ENCODE measurements at places on chromosomes 13 and 19.
A peak's percentile ranks its signal among the peaks of the same experiment; 100 is the strongest.

DNA sequence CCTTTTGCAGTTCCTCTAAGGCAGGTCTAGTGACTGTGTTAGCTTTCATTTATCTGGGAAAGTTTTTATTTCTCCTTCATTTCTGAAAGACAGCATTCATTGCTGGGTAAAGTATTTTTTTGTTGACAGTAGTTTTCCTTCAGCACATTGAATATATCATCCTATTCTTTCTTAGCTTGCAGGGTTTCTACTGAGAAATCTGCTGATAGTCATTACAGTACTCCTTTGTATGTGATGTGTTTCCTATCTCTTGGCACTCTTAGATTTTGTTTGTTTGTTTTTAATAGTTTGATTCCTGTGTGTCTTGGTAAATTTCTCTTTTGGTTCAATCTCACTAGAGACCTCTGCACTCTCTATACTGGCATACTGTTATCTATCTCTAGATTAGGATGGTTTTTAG, 1667.9 kb downstream of the SLITRK1 start:
- DNase-seq: no peak

- DNase-seq: no peak
Measured at GRCh38 chr19:9735986-9736385, 32.6 kb downstream of the ZNF846 start.

DNA sequence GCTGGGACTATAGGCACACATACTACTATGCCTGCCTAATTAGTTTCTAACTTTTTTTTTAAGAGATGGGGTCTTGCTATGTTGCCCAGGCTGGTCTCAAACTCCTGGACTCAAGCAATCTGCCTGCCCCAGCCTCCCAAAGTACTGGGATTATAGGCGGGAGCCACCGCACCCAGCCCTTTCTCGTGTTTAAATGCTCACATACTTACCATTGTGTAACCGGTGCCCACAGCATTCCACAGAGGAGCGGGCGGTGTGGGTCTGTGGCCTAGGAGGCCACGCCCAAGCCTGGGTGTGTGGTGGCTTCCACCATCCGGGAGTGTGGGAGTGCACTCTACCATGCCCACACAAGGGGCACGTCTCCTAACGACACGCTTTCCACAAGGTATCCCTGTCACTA, 7.7 kb downstream of the LMNB2 start:
- DNase-seq: no peak

- DNase-seq: no peak
Measured at GRCh38 chr19:48196933-48197665, 26.6 kb downstream of the ZSWIM9 start.

GRCh38 chr13:90773681-90774080, 573.8 kb upstream of the MIR17HG start:
- DNase-seq: no peak

- DNase-seq: no peak
Measured at GRCh38 chr13:27004866-27005265, 166.7 kb downstream of the USP12 start.

- no peak for DNase-seq
Measured at GRCh38 chr13:98103531-98103930, 39.4 kb upstream of the FARP1 start.

DNA sequence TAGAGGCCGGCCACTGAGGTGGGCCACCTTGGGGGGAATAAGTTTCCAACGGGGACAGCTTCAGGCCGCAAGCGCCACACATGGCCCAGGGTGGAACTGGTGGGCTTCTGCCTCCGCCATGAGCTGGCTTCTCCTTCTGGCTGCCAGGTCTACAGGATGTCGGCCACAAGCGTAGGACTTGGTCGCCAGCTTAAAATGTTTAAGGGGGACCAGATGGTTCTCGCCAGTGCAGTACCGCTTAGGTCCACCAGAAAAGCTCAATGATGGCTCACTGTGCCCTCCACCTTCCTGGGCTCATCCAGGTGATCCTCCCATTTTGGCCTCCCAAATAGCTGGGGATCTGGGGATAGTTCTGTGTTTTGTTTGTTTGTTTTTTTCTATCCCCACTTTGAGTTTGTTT, 38.7 kb upstream of the ZNF254 start:
- no peak for DNase-seq

DNA sequence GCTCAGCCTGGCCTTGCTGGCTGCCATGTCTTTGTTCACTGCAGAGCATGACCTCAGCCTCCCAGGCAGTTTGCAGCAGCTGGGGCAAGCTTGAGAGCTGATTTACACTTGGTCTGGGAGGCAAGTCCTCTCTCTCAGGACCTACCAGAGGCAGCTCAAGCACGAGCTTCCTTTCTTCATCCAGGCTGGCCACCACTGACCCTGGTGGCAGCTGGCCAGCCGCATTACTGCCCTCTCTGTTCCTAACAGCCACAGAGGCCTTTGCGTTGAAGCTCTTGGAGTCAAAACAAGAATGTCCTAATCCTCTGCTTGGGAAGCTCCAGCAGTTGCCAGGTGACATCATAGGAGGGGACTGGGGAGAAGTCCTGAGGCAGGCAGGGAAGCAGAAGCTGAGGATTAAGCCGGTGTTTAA, 85.7 kb downstream of the NUFIP1 start:
- no peak for DNase-seq

- DNase-seq: no peak
Measured at GRCh38 chr19:16088351-16089009, 12.2 kb downstream of the TPM4 start.

- DNase-seq: no peak
Measured at GRCh38 chr13:103156346-103156998, 90.3 kb upstream of the SLC10A2 start.

GRCh38 chr13:46885018-46885417, 11.8 kb downstream of the HTR2A start:
- DNase-seq: no peak

DNA sequence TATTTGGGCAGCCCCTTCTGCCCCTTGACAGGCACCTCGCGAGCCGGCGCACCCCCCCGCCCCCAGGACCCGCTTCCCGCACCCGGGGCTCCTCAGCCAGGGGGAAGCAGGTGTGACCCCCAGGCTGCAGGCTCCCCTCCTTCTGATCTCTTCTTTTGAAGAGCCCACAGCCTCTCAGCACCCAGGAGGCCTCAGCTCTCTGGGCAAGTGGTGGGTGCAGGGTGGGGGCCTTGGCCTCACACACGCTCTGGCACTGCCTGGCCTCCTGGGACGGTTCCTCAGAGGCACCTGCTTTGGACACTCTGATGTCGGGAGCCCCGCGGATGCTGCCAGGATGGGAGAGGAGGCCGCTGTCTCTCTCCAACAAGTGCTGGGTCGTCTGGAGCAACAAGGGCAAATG, 1.5 kb upstream of the C13orf46 start:
- DNase-seq: no peak

DNA sequence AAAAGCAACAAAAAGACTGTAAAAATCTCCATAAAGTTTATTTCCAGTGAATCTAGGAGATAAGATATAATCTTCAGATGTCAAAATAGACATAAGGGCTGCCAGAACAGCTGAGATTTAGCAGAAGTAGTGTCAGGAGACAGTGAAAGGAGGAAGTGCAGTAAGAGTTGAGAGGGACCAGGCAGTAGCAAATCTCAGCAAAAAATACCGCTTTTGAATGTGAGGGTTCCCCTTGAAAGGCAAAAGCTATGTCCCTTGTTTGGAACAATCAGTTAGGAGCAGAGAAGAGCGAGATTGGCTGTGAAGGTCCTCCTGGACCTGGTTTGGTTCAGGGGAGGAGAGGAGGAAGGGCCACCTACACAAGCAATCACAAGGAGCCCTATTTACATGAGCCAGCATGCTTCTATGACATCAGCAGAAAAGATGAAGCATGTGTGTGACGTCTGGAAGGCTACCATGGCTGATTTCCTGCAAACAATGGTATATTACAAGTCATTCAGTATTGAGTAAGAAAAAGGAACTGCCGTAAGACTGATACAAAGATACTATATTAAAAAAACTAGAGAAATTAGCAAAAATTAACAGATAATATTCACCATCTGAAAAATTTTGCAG, 98.9 kb upstream of the SIAH3 start:
- no peak for DNase-seq

- DNase-seq: no peak
Measured at GRCh38 chr13:78478183-78478582, 125.2 kb downstream of the POU4F1 start.

- no peak for DNase-seq
Measured at GRCh38 chr19:1018932-1019615, 1.8 kb downstream of the TMEM259 start.

GRCh38 chr13:112911883-112912282, 57.1 kb upstream of the MCF2L start:
- DNase-seq: no peak

DNA sequence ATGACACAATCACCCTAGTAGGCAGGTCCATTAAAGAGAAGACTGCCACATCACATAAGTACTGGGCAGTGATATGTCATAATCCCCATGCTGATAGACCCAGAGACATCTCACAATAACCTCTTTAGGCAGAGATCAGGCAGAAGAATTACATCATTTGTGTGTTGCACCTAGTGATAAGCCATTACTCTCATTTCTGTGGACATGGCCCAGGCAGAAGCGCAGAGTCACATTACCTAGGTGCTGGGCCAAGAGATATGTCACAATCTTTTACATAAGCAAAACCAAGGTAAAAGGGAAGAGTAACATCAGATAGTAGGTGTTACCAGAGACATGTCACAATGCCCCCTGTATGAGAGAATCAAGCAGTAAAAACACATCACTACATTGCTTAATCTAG, 71.9 kb downstream of the ZNF726 start:
- no peak for DNase-seq

DNA sequence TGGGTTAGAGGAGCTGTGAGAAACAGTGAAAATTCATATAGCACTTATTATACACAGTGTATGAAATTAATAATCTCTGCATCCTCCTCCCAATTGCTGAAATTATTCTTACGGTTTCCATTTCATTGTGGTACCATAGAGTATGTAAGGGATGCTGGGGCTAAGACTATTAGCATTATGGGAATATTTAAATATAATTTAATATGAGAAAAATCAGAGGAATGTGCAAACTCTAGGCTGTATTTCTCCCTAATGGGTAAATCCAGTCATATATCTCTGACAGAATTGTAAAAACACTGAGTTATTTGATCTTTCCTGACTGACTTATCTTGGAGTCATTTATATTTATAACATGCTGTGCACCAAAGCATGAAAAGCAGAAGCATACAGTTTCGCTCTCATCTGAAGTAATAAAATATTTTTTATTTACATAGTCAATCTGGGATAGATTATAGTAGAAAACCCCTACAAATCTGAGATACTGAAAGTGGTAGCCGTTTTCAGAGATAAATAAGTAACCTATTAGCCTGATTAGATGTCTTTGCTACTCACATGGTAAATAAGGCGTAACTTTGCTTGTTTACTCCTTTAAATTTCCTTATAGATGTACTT, 34.9 kb downstream of the LRCH1 start:
- no peak for DNase-seq

DNA sequence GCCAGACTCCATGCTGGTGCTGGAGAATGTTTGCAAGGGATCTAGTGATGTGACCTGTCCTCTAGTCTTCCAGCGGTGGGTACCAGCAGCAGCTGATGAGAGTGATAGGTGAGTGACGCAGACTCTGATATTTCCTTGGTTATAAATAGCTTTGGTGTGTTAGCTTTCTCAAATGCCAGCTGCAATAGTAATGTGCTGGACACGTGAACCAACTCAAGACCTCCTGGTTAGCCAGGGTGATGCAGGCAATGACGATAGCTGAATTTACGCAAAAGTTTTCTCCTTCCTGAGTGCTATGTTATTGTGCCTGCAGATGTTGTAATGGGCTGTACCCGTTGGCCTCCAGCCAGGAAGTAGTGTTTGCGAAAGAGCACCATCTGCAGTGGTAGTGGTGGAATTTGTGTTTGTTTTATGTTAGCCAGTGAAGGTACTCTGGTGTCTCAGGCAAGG, 129.5 kb downstream of the CYSLTR2 start:
- peak; percentile 19 for DNase-seq

- DNase-seq: peak; percentile 56
Measured at GRCh38 chr13:110593430-110594130, 21.8 kb upstream of the NAXD start.

DNA sequence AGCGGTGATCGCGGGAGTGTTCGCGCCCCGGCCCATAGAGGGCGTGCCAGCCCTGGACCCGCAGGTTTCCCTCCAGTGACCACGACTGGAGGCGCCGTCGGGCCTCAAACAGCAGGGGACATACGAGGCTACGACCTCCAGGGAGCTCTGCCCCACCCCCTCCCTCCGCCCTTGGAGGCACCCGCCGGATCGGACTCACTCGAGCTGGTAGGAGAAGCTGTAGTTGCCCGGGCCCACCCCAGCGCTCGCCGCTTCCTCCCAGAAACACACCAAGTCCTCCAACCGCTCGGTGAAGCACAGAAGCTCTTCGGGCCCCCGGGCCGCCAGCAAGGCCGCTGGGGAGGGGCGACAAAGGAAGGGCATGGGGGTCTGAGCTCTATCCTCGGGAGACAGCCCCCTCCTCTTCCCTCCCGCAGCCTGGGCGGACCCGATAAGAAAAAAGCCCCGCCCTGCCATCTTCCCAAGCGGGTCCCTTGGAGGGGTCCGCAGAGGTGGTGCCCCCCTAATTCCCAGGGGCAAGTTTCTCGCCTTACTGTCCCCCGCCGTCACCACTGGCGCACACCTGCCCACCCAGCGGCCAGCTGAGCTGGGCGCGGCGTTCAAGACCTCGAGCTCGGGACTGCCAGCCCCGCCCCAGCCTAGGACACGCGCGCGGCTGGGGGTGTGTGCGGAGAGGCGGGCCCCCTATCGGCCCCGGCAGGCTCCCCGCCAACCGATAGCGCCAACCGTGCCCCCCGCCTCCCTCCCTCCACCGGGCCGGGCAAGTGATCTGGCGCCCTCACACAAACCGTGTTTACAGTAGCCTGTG, 1.0 kb downstream of the EPOR start:
- DNase-seq: peak; percentile 45

DNA sequence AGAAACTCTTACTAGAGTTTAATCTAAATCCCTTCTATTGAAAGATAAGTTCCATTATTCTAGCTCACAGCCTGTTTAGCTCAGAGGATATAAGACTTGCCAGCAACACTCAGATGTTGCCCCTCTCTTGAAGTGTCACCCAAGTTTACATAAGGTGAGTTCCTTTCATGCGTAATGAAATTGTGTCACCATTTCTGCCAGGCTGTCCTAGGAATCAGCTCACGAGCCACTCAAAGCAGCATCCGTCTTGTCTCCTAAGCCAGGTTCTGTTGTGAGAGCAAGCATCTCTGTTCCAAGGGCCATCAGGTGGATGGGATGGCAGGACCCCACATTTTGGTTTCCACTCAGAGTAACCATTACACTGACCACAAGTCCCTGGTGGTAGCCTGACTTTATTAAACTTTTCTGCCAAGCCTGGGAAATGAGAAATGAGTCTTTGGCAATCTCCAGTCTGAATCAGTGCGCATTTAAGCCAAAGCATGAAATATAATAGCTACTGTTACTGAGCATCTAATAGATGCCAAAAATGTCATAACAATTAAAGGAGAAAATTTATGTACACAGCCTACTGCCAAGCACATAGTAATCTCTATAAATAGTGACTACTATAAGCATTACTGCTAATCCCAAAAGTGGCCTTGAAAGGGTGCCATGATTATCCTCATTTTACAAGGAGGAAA, 179.6 kb upstream of the MIR17HG start:
- DNase-seq: no peak

Measured in CD4-positive, alpha-beta T cell treated with Interleukin-10 for 1 hour (primary cell).